Activated T-helper 2 cell treated with anti-CD3 and anti-CD28 coated beads, Interferon-gamma antibody, Interleukin-2, Interleukin-4, amounts not matched to agents 10 μg/mL and 5 μg/mL and 100 μg/mL, durations not matched to agents 14 hours and 24 hours and 36 hours (primary cell): ENCODE measurements at places on chromosomes 2 and 18. TPM values are rescaled to one million over a fixed set of nuclear protein-coding genes. Genes with fewer than 3 reads are reported as not detected.
A peak's percentile ranks its signal among the peaks of the same experiment; 100 is the strongest.

The LRRC30 gene
- not detected in 2 replicates for total RNA-seq

DNA sequence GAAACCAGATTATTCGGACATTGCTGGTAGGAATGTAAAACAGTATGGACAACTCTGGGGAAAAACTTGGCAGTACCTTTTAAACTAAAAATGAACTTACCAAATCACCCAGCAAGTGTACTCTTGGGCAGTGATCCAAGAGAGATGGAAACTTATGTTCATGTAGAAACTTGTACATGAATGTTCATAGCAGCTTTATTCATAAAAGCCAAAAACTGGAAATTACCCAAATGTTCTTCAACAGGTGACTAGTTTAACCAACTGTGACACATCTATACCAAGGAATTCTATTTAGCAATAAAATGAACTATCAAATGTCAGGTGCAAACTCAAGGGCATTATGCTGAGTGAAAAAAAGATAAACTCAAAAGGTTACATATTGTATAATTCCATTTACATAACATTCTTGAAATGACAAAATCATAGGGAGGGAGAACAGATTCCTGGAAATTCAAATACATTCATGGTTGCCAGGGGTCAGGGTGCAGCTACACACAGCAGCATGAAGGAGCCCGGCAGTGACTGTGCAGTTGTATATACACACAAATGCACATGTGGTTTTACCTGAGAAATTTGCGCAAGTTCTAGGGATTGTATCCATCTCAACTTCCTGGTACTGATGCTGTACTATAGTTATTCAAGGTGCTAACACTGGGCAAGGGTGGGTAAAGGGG is 3.5 kb upstream of the RNU4ATAC start:
- no peak for DNase-seq

DNA sequence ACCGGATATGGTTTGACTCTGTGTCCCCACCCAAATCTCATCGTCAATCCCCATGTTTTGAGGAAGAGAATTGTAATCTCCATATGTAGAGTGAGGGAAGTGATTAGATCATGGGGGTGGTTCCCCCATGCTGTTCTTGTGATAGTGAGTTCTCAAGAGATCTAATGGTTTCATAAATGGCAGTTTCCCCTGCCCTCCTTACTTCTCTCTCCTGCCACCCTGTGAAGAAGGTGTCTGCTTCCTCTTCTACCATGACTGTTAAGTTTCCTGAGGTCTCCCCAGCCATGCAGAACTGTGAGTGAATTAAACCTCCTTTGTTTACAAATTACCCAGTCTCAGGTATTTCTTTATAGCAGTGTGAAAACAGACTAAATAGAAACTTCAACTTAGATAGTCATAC is 69.5 kb downstream of the SESTD1 start:
- no peak for DNase-seq

The PROC gene
- total RNA-seq = not detected in 2 replicates

- no peak for DNase-seq
Observed at GRCh38 chr2:1341404-1342120, 71.7 kb upstream of the TPO start.

- no peak for DNase-seq
Observed at GRCh38 chr18:46439037-46439436, 218.0 kb downstream of the LOXHD1 start.

GRCh38 chr18:7743256-7743655 is 176.1 kb downstream of the PTPRM start:
- DNase-seq = no peak

- no peak for DNase-seq
Observed at GRCh38 chr2:218999021-218999880, 6.0 kb upstream of the CRYBA2 start.

The CSRNP3 gene
- not detected in 2 replicates for total RNA-seq

DNA sequence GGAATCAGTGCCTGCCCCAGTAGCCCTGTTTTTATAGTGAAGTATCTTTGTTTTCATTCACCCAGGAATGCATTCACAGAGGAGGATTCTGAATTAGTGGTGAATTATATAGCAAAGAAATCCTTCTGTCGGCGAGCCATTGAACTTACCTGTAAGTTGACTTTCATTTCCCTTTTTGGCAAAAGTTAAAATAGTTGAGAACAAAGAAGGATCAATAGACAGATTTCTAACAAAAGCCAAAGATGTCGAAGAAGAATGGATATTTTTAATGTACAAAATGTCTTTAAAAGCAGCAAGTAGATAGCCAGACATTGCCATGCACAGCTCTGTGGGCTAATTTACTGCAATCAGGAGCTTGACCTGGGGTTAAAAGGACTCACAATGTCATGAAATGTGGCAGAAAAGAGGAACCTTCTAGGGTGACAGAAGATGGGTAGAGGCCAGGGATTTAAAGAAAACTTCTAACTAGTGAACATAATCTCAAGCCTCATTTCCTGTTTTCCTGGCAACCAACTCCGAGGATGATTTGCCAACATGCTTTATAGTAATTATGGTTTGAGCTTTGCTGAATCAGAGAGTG is 53.8 kb upstream of the TMEM87B start:
- DNase-seq = no peak

DNA sequence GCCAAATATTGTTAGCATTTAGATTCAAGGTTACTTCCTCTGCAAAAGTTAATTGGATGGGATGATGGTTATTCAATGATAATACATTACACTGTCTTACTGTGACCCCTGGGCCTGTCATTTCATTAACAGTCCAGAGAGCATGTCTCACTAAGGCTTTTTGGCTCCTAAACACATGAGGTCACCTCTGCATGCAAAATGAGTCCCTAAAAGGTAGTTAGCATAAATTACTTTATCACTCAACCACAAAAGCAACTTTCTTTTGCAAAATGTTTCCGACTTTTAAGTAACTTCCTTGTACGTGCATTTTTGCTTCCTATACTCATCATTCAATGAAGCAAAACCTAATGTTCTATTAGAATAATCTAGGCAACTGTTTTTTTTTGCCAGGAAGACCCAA is 16.8 kb upstream of the AGFG1 start:
- DNase-seq = no peak

- DNase-seq = no peak
Observed at GRCh38 chr2:46831051-46831868, 84.3 kb downstream of the MCFD2 start.

GRCh38 chr18:54845787-54846186 is 17.5 kb downstream of the RAB27B start:
- DNase-seq = no peak

DNA sequence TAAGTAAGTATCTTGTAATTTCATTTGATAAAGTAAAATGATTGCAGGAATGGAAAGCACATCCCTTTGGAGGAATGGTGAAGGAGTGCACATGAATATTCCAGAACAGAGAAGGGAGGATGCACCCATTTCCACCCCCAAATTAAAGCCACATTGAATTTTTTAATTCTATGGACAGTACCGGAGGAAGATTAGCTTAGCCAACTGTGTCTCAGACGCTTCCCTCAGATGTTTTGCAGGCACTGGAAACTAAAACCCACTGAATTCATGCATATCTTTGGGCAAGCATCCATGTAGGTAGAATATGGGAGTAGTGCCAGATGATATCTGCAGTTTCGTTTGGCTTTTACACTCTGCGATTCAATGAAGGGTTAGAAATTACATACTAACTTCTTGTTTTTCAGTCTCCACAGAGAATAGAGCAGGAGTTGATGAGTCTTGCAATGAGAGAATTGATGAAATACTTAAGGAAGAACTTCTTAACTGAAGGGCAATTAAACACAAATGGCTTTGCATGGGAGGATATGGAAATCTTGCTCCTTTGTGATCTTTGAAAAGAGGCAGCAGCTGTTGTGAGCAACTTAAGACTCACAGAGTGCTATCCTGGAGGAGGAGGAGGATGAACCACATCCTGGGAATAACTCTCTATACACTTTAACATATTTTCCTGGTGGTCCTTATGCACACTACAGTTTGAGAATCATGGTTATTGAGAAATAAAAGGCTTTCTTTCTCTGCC is 71.7 kb upstream of the MYO3B start:
- DNase-seq = no peak

GRCh38 chr18:79388043-79388442 is 7.7 kb upstream of the NFATC1 start:
- DNase-seq = no peak

DNA sequence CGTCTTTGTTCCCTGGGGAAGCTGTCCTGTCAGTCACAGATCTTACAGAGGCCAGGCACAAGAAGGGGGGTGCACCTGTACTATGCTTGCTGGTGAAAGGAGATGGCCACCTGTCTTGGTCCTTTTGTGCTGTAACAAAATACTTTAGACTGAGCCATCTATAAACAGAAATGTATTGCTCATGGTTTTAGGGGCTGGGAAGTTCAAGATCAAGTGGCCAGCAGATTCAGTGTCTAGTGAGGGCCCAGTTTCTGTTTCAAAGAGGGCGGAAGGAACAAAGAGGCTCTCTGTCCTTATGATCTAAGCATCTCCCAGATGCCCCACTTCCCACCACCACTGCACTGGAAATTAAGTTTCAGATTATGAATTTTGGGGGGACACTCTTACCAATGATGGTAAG is 35.5 kb upstream of the RPL37A start:
- no peak for DNase-seq

DNA sequence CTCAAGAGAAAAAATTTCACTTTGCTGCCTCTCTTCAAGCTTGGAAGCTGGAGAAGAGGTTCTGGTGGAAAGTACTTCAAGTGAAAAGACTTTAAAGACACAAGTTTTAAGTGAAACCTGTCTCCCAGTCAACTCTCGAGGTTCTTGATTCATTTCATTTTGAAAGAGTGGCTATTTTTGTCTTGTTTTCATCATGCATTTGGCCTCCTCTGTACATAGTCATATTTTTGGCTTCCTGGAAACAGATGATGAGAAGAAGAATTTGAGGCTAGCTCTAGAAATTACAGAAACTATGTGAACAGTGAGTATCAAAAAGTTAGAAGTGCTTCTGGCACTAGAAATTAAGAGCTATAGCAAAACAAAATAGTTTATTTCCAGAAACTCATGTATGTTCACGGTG is 124.8 kb downstream of the DTNA start:
- DNase-seq = no peak

DNA sequence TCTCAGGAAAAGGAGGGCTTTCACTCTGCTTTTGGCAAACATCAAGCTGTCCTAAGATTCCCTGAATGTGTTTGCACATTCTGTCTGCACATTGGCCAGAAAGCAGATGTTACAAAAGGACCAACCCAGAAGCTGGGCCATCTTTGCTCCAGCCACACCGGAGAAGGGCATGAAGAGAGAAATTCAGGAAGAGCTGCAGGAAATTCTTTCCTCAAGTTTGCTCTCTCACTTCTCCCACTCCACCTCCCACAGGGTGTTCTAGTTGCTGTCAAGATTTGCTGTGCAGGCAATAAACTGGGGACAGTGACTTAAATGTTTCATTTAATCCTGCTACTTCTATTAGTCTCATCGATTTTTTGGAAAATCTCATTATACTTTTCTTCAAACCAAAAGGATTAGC is 137.7 kb upstream of the UNC80 start:
- no peak for DNase-seq

DNA sequence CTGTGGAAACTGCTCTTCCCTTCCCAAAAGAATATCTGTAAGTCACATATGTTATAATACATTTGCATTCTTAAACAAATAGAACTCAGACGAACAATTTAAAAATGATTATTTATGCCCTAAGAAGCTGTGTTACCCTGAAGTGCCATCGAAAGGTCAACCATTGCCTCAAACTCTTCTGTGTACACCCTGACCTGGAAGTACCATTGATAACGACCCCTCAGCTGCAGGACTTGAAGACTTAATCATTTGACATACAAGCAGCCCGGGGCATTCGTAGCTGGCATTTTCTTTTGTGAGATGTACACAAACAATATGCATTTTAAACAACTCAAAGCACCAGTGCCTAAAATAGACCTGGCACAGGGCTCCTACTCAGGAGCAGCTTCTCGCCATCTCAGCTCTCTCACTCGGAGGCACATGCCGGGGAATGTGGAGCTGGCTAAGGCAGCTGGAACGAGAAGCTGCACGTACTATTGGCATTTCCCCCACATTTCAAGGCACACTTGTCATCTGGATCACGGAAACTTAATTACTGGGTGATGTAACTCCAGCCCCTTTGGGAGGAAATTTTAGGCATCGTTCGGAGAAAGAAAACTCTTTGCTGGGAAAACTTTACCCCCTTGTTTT is 170.0 kb upstream of the GALNT5 start:
- no peak for DNase-seq

The WDR54 gene
- 76.7 and 78.0 TPM in 2 replicates for total RNA-seq

DNA sequence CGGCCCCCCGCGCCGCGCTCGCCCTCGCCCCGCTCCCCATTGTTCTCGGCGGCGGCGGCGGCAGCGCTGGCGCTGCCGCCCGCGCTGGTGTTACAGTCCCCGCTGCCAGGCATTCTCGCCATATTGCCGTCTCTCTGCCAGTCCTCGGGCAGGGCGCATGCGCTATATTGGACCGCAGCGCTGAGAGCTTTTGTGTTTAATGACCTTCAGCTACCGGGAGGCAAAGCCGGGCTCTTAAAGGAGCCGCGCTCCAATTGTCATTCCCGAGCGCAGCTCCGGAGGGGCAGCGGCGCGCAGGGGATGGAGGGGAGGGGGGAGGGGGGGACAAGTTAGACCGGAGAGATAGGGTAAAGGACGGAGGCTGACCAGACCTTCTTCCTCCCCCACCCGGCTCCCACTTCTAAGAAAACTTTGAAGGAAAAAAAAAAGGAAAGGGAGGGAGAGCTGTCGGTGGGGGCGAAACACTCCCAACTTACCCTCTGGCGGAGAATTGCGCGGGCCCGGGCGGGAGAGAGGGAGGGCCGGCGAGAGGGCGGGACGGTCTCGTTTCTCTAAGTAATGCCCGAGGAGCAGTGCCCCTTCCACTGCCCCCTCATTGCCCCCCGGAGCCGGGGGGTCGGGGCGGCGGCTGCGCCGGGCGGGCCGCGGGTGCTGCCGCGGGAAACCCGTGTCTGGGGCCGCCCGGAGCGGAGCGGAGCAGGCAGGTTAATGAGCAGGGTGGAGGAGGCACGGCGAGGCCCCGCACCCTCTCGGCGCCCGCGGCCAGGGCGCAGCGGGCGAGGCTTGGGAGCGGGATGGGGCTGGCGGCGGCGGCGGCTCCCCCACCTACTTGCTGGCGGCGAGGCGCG is at the start of gene KCTD1:
Gene KCTD1 (minus strand): TSS at position 139 of the 848 bp plus-strand sequence. CDS start 17 bp downstream, at position 122.
- peak; percentile 72 for DNase-seq

DNA sequence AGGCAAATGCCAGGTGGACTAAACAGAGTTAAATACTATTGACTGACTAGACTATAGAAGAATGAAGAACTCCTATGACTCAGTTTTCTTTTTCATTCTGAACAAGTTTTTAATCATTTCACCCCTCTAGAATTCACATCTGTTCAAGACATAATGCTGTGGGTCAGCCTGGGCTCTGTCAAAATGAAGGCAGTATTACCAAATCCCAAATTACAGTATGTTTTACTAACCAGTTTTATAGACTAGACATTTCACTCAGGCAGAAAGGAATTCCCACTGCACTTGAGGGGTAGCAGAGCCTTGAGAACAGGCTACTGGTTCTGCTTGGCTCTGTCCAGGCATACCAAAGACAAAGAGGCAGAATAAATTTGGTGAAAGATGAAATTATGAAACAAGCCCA is 511.7 kb downstream of the EPHA4 start:
- no peak for DNase-seq

- no peak for DNase-seq
Observed at GRCh38 chr18:76493213-76494161, 1.6 kb downstream of the ZNF516 start.

The LRP1B gene
- total RNA-seq = not detected in 2 replicates
